PC-3 (cell line): ENCODE measurements at places on chromosomes 1 and 21. TPM values are rescaled to one million over a fixed set of nuclear protein-coding genes. Genes with fewer than 3 reads are reported as not detected.

TIAM1 gene
- total RNA-seq: 19.1 and 21.1 TPM in 2 replicates

DNA sequence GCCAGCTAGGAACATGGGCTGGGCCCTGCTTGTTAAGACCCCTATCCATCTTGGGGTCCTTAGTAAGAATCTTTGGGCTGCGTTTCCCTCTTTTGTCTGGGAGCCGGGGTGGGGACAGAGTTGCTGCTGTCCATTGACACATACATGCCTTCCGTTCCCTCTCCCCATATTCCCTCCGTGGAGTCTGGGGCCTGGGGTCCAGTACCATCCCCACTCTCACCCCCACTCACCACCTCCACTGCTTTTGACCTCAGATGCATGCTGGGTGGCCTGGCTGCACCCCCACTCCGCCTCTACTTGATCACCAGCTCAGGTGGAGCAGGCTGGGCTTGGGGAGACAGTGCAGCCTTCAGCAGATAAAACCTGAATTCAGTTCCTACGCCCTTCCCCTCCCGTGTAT is 3.3 kb downstream of the RD3 start:
- no peaks in the 10 kb centered on the region for H3K4me1 ChIP-seq
- H3K4me3 ChIP-seq: no peak overlapping the region
- H3K36me3 ChIP-seq: no peaks in the 10 kb centered on the region
- no peak for DNase-seq

ADCY10 gene
- not detected in 2 replicates for total RNA-seq

S100A14 gene
- 462 and 536 TPM in 2 replicates for total RNA-seq

GRCh38 chr1:66383168-66383567 is 150.8 kb upstream of the SGIP1 start:
- no peaks in the 10 kb centered on the region for H3K4me1 ChIP-seq
- H3K27me3 ChIP-seq: no peaks in the 10 kb centered on the region
- no peak overlapping the region for H3K27ac ChIP-seq
- H3K4me3 ChIP-seq: no peak overlapping the region

GRCh38 chr1:22393587-22393986 is 58.1 kb upstream of the ZBTB40 start:
- H3K4me1 ChIP-seq: no peaks in the 10 kb centered on the region
- H3K27ac ChIP-seq: no peak overlapping the region
- no peak overlapping the region for H3K4me3 ChIP-seq
- no peaks in the 10 kb centered on the region for H3K36me3 ChIP-seq
